ENCODE measurements at places on chromosomes 7 and 10. TPM values are rescaled to one million over a fixed set of nuclear protein-coding genes. Genes with fewer than 3 reads are reported as not detected.

DNA sequence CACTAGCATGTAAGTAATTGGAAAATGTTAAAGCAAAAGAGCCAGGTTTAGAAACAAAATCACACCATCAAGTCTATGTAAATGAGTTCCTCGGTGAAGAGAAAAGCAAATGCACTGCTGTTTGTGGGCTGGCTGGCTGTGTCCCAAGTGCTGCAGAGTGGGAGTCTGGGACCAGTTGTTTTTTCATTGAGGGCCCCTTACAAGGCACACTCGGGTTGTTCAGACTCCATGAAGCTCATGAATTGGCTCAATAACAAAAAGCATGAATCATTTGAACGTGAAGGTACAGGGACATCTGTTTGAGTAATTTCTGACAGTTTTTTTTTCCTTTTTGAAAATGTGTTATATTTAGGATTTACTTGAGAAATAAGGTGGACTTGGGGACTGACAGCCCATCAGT lies 28.0 kb downstream of the GRK5 start:
- DNase-seq = peak; percentile 20

DNA sequence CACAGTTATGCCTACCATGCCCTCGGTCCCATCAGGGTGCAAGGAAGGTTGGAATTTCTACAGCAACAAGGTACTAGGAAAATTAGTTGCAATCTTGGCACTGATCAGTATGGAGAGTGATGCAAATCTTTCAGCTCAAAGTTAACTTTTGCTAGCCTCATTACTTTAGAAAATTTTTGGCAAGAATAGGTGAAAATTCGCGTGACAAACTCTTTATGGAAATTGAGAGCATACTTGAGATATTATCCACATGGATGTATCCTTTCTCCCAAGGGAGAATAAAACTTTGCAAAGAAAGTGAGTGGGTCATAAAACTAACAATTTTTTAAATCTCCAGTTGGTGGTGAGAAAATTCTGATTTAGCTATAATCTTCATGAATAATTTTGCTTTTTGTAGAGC lies 71.1 kb upstream of the SLC39A12 start:
- DNase-seq = no peak

SUN3 gene
- not detected for total RNA-seq

DYNC1I1 gene
- total RNA-seq = 2.2 TPM

STOX1 gene
- 1.8 TPM for total RNA-seq

Data from MG63 (cell line).